ENCODE measurements at places on chromosomes 7 and 10.

DNA sequence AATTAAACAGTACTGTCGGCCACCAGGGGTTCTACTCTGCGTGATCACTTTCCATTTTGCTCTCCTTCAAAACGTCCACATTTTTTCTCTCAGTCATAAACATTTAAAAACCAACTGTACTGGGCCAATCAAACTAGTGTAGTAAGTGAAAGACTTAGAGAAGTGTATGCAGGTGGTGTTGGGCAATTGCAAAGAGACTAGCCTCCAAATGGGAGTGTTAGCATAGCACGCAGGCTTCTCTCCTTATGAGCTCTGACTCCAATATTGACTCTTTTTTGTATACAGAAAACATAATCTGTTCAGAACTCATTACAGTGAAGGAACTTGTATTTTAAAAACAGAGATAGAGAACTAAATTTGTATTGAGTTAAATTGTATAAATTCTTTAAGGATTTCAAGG, 150.6 kb downstream of the SDK1 start:
- DNase-seq, result no peak

DNA sequence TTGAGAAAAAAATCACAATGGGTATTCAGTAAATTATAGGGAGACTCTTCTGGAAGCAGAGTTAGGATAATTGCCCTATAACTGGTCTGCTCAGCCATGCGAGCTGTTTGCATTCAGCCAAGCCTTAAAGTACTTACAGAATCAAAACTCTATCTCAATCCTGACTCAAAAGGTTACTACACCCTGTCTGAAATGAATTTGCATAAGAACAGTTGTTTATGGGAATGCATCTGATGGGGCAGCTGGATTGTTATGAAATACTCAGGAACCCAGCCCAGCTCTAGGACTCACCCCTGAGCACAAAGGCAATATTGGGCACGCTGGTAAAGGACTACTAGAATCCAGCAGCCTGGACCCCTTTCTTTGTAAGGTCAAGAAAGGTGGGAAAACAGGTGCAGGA, 38.8 kb downstream of the AKR1B15 start:
- DNase-seq, result no peak

DNA sequence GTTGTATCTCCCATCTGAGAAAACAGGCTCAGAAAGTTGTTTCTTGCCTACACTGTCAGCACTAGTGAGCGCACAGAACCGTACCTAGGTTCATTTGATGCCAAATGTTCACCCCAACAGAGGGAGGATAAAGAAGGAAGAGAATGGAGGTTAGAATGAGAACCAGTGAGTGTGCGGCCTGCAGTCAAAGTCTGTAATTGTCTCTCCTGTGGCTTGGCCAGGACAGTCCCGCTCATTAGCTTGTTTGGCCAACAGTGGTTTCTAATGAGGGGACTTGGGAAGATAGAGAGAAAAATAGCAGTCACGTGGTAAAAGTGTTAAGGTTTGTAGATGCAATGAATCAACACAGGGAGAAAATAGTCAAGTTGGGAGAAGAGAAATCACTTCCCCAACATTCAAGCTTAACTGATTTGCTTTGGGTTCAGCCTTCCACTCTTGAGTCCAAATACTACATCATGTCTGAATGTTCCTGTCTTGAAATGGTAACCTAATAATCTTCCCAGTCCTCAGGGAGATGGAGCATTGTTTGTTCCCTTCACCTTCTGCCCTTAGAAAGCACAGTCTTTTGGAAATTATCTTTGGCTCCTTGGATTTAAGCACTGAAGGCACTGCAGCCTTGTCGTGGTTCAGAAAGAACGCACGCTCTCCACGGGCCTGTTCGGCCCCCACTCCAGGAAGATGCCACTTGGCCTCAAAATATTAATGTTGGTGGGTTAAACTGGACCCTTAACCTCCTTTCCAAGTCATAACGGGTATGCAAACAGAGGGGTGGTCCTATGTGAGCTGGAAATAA, 360.4 kb upstream of the ZNF32 start:
- no peak for DNase-seq

- DNase-seq, result no peak
These were observed 97.5 kb downstream of the MICALL2 start for GRCh38 chr7:1361756-1362125.

All from CD4-positive, alpha-beta T cell treated with Interleukin-6 at 100 ng/mL for 8 hours (primary cell).